Psoas muscle (tissue), 8 donors: ENCODE measurements at places on chromosomes 7 and 10. TPM values are rescaled to one million over a fixed set of nuclear protein-coding genes. Genes with fewer than 3 reads are reported as not detected.

DNA sequence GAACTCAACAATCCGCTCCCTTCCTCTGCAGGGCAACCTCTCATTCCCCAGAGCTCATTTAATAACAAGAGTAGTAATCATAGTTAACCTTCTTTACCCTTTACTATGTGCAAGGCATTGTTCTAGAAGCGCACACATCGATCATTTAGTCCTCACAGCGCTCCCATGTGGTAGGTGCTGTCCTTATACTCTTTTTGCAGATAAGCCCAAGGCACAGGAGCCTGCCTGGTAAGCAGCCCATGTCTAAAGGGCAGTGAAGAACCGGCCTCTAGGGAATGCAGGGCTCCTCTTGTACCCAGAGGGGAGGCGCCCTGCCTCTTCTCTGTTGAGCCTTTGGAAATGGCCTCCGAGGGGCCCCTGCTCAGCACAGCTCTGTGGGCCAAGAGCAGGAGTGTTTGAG is 14.3 kb downstream of the CHST3 start:
- DNase-seq = no peak

The OR2A12 gene
- polyA plus RNA-seq = not detected

The CDH23 gene
- 1.2 TPM for polyA plus RNA-seq

The DOCK4 gene
- 1.8 TPM for polyA plus RNA-seq

GRCh38 chr10:66837335-66837734 is 88.5 kb upstream of the LRRTM3 start:
- no peak for DNase-seq
